ENCODE measurements at places on chromosomes 7 and 10.
A peak's percentile ranks its signal among the peaks of the same experiment; 100 is the strongest.

- DNase-seq, result no peak
Observed at GRCh38 chr10:43254881-43255633, 11.8 kb downstream of the RASGEF1A start.

- DNase-seq, result no peak
Observed at GRCh38 chr10:44907556-44907955, 3.6 kb upstream of the TMEM72 start.

GRCh38 chr7:771234-772004 lies 44.3 kb upstream of the PRKAR1B start:
- DNase-seq, result peak; percentile 59

- peak; percentile 59 for DNase-seq
Observed at GRCh38 chr7:112510001-112510742, 29.4 kb downstream of the LSMEM1 start.

GRCh38 chr7:107785926-107786325 lies 17.1 kb downstream of the SLC26A3 start:
- no peak for DNase-seq

- peak; percentile 54 for DNase-seq
Observed at GRCh38 chr10:17453373-17454091, 863 bp downstream of the ST8SIA6 start.

- DNase-seq, result no peak
Observed at GRCh38 chr7:143493751-143494150, 16.1 kb downstream of the TAS2R41 start.

DNA sequence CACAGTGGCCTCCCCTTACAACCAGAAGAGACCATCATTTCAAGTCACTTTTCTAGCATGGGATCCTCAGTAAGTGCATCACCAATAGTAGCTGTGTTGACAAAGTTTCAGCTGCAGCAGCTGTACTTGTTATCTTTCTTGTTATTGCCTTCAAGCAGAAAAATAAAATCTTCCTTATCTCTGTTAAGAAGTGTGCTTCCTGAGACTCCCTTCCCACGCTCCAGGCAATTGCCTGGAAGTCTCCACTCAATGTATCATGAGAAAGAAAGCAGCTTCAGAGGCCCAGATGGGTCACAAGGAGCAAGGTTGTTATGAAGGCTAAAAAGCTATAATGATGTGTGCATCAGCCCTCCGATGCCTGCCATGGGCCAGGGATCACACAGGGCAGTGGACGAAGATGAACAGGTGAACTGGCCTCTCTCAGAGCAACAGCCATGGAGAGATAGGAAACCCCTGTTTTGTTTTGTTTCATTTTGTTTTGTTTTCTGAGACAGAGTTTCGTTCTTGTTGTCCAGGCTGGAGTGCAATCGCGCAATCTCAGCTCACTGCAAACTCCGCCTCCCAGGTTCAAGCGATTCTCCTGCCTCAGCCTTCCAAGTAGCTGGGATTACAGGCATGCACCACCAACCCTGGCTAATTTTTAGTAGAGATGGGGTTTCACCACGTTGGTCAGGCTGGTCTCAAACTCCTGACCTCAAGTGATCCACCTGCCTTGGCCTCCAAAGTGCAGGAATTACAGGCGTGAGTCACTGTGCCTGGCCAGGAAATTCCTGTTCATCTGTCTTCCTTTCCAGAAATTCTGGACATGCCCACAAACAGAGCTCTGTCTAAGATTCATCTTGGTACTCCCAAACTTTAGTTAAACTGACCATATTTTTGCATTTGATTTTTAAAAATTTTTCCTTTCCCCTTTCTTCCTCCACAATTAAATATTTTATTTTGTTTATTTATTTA lies 340.5 kb downstream of the TNS3 start:
- DNase-seq, result no peak

- DNase-seq, result no peak
Observed at GRCh38 chr7:97003262-97004246, 1.8 kb upstream of the DLX6 start.

GRCh38 chr10:81135851-81136250 lies 598.1 kb downstream of the SH2D4B start:
- no peak for DNase-seq

DNA sequence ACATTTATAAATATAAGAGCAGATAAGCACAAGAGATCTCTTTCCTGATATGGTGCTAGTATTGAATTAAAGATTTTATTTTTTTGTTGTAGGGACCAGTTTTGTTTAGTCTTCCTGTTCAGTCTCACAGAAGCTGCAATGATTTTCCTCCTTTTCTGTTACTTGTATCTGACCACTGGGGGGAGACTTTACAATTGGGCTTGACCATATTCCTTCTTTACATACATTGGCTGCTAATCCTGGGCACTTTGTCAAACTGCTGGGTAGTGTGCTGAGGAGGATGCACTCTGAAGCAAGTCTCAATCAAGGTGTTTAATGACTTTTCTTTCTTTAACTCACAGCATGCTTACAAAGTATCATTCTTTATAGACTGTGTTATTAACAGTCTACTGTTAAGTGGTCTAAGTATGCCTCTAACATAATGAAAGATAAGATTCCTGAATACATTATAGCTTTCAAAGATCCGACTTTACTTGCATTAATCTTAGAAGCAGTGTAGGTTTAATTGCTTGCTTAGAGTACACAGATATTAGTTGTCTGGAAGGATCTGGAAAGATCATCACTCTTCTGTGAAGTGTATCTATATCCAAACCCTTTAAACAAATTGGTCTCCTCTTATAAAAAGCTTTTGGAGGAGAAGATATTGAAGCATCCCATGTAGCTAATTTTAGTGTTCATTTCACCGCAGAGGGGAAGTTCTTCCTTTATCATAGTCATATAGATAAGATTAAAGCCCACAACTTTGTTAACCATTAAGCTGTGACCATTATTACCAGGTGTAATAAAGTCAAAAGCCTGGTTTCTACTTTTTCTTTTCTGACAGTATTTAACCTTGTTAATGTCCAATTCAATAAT lies 3.1 kb downstream of the PALS2 start:
- DNase-seq, result peak; percentile 60

- no peak for DNase-seq
Observed at GRCh38 chr7:29032146-29032545, 74.0 kb upstream of the TRIL start.

DNA sequence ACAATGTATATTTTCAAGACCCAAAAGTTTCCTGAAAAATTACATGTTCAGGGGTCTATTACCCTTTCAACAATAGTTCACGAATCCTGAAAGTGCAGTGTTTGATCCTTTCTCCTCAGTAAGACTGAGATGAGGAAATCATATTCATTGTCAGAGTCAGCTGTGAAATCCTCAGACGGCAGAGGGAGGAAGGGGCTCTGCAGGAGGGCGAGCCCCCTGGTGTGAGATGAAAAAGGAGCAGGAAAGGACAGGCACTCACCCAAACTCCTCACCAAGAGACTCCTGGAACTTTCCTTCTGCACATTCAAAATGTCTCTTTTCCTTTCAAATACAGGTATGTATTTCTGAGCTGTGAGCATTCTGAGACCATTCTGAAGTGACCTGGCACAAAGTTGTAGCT lies 150.3 kb upstream of the HABP2 start:
- DNase-seq, result no peak

- no peak for DNase-seq
Observed at GRCh38 chr10:106053061-106053460, 1111.4 kb downstream of the SORCS1 start.

DNA sequence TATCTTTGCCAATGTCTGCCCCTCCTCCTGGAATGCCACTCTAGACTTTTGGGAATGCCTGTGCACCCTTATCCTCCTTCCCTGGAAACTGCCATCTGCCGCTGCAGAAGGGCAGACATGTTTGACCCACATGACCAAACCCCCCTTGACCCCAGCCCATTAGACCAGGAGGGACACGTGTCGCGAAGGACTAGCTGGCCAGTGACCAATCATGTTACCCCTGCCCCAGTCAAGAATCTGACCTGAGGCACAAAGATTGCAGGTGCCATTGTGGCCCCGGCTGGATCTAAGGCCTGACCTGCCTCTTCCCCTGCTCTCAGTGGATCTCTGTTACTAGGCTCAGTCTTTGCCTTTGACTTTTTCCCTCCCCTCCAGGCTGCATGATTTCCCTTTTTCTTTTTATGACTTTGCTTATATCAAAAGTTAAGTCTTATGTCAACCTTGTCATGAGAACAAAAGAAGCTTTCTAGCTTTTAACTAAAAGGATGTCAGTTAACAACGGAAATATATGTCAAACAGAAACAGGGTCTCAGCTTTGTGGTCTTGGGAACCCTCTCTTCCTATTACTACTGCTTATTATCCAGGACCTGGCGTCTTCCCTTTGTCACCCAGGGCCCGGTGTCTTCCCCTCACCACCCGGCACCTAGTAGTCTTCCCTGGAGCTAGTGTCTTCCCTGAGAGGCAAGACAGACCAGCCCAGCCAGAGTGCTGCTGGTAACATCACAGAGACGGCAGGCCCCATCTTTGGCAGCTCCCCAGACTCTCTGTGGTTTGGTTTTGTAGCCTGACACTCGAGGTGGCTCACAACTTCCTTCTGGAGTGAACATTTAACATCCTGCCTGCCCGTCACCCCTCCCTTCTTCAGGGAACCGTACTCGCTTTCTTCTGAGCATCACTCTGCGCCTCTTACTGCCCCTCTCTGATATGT lies 24.4 kb upstream of the PPIF start:
- DNase-seq, result peak; percentile 75

- DNase-seq, result no peak
Observed at GRCh38 chr10:122287570-122287969, 16.5 kb downstream of the BTBD16 start.

DNA sequence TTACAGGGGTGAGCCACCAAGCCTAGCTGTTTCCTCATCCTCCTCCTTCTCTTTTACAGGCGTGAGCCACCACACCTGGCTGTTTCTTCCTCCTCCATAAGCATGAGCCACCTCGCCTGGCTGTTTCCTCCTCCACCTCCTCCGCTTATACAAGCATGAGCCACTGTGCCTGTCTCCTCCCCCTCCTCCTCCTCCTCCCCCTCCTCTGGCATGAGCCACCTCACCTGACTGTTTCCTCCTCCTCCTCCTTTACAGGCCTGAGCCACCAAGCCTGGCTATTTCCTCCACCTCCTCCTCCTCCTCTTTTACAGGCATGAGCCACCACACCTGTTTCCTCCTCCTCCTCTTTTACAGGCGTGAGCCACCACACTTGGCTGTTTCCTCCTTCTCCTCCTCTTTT lies 49.8 kb upstream of the ZNF479 start:
- no peak for DNase-seq

- no peak for DNase-seq
Observed at GRCh38 chr10:31762316-31762715, 166.3 kb downstream of the ARHGAP12 start.

DNA sequence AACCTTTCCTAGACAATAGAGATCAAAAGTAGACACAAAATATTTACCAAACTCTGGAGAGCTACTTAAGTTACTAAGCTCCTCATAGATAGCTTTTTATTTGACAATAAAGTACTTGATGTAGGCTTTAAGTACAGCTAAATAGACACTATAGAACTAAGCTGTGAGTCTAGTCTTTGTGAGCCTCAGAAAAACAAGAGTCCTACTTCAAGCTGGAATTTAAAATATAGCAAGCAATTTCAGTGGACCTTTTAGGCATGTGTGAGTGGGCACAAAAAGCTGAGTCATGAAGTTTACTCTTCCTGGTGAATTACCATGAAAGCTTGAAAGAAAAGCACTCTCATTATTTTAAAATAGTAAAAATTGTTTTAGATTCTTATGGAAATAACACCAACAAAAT lies 76.1 kb downstream of the ADD3 start:
- DNase-seq, result no peak

DNA sequence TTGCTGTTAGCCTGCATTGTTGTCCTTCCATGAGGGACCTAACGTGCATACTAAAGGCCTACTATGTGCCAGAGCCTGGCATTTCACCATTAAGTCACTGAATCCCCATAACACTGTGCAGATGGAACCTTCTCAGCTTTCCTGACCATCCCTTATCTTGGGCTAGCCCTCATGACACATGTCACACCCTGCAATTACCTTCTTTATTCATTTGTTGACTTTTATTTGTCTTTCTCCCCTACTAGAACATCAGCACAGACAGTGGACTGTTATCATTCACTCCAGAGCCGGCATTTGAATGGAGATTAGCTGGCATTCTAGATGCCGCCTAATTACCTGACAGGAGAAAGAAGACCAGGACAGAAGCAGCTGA lies 471.1 kb upstream of the GALNT17 start:
- no peak for DNase-seq
